ENCODE measurements at places on chromosomes 13 and 19. TPM values are rescaled to one million over a fixed set of nuclear protein-coding genes. Genes with fewer than 3 reads are reported as not detected.

GRCh38 chr13:106683179-106683578, 115.2 kb upstream of the ARGLU1 start:
- no peak for DNase-seq
- no peak overlapping the region for H3K4me3 ChIP-seq
- peaks cover 4% of the 10 kb centered on the region for H3K27me3 ChIP-seq
- H3K27ac ChIP-seq, result no peak overlapping the region

DNA sequence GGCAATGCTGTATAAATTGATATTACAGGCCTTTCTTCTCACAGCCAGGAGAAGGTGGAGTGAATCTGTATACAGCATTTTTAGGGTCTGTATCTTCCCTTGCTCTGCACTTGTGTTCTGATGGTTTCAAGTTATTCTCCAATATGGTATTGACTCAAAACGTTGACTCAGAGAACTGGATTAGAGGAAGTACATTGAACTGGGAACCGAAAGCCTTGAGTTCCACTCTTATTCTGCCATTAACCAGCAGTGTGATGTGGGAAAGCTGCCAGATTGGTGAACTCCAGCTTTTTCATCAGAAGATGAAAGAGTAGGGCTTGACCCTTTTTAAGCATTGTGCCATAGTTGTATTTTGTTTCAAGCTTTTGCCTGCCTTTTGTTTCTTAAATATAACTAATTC, 167.7 kb downstream of the SPRY2 start:
- DNase-seq, result no peak
- H3K27me3 ChIP-seq, result no peaks in the 10 kb centered on the region
- no peaks in the 10 kb centered on the region for H3K4me1 ChIP-seq
- no peak overlapping the region for H3K27ac ChIP-seq

DNA sequence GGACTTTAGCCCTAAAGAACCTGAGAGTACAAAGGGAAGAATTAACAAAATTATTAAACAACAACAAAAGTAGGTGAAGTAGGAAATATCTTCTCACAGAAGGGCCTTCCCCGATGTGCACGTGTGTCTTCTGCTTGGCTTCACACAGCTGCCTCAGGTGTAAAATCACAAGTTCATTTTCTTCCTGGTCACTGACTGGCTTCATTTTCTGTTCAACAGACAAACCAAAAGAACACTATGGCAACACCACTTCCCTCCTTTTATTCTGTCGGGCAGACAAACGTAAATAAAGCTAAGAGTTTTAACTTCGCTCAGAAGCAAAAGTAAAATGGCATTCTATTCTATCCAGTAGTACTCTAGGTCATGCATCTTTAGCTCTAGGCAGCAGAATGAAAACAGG, 140.9 kb downstream of the TBC1D4 start:
- DNase-seq, result no peak
- H3K36me3 ChIP-seq, result no peaks in the 10 kb centered on the region
- H3K27me3 ChIP-seq, result peaks cover 33% of the 10 kb centered on the region
- no peak overlapping the region for H3K4me3 ChIP-seq

DNA sequence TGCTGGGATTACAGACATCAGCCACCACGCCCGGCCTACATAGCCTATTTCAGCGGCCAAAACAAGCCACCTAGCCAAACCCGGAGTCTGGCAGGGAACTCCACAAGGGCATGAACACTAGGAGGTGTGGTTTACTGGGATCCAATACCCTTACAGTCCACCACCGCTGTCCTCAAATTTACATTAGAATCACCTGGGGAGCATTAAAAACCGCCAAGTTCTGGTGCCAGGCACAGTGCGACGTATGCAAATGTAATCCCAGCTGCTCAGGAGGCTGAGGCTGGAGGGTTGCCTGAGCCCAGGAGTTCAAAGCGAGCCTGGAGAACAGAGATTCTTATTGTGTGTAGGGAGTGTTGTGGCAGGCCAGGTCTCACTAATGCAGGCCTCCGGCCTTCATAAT, 4.2 kb upstream of the AP1M1 start:
- H3K4me1 ChIP-seq, result peaks cover 4% of the 10 kb centered on the region
- DNase-seq, result peak; percentile 59
- H3K36me3 ChIP-seq, result peaks cover 34% of the 10 kb centered on the region
- H3K27ac ChIP-seq, result no peak overlapping the region
- no peaks in the 10 kb centered on the region for H3K27me3 ChIP-seq

DNA sequence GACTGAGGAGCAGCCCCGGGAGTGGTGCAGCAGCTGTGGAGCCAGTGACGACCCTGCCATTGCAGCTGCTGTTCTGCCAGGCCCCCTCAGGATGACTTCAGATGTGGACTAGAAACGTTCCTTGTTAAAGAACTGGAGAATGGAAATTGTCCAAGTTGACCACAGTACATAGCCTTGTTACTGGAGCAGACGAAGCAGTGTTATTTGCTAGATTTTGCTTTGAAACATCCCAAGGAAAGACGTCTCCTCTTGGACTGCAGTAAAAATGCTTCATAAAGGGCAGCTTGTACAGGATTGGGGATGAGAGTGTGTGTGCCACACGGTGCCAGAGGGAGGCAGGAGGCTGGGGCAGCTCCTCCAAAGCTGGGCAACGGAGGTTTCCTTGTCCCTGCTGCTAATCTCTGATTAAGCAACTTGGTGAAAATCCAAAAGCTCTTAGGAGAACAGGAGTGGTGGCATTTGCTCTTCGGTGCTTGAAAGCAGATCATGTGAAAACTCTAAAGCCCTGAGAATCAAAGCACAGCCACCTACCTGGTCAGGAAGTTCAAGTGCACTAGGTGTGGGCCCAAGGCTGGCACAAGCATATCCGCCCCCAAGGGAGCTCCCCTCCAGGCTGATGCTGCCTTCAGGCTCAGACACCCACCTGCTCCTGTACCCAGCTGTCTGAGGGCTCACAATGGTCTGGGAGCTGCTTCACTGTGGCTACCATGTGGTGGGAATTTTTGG, 34.5 kb downstream of the SHISA2 start:
- no peak overlapping the region for H3K4me3 ChIP-seq
- no peaks in the 10 kb centered on the region for H3K36me3 ChIP-seq
- H3K4me1 ChIP-seq, result no peaks in the 10 kb centered on the region

DNA sequence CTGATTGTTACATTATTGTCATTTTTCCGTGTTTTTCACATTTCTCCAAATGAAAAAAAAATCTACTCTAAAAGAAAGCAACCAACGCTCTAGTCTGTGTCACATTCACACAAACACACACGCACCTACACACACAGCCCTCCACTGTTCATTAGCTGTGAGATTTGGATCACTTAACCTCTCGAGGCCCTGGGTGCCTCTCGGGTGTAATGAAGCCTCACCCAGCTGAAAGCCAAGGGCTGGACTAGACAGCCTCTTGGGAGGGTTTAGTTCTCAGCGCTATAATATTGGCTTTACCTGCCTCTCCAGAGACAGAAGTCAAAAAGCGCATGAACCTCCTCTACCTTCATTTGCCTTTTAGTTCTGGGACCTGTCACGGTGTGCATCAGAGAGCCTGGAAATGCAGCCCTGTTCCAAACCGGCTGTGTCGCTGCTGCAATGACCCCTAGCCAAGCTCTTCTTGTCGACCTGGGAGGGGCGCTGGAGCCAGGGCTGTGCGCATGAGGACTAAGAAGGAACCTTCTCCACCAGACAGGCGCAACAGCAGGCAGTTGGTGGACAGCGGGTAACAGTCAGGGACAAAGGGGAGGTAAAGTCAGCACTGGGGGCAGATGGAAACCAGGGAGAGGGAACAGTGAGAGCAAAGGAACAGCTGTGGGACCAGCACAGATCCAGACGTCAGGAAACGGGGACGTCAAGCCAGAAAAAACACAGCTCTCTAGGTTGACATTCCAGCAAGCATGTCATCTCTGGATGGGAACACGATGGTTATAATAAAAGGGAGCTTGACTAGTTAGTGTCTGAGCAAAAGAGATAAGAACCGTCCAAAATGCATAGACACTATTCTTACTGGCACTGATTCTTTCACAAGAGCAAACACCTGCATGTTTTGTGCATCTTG, 375.9 kb downstream of the EFNB2 start:
- no peaks in the 10 kb centered on the region for H3K36me3 ChIP-seq
- H3K27ac ChIP-seq, result no peak overlapping the region
- DNase-seq, result no peak
- no peak overlapping the region for H3K4me3 ChIP-seq
- no peaks in the 10 kb centered on the region for H3K27me3 ChIP-seq
- no peaks in the 10 kb centered on the region for H3K4me1 ChIP-seq

GRCh38 chr13:77250975-77251374, 75.9 kb downstream of the MYCBP2 start:
- H3K27ac ChIP-seq, result no peak overlapping the region
- no peaks in the 10 kb centered on the region for H3K4me1 ChIP-seq
- DNase-seq, result no peak
- no peaks in the 10 kb centered on the region for H3K27me3 ChIP-seq
- H3K4me3 ChIP-seq, result no peak overlapping the region
- H3K36me3 ChIP-seq, result peaks cover 3% of the 10 kb centered on the region

GRCh38 chr13:93284064-93284463, 57.5 kb downstream of the GPC6 start:
- H3K27ac ChIP-seq, result no peak overlapping the region
- no peaks in the 10 kb centered on the region for H3K4me1 ChIP-seq

DNA sequence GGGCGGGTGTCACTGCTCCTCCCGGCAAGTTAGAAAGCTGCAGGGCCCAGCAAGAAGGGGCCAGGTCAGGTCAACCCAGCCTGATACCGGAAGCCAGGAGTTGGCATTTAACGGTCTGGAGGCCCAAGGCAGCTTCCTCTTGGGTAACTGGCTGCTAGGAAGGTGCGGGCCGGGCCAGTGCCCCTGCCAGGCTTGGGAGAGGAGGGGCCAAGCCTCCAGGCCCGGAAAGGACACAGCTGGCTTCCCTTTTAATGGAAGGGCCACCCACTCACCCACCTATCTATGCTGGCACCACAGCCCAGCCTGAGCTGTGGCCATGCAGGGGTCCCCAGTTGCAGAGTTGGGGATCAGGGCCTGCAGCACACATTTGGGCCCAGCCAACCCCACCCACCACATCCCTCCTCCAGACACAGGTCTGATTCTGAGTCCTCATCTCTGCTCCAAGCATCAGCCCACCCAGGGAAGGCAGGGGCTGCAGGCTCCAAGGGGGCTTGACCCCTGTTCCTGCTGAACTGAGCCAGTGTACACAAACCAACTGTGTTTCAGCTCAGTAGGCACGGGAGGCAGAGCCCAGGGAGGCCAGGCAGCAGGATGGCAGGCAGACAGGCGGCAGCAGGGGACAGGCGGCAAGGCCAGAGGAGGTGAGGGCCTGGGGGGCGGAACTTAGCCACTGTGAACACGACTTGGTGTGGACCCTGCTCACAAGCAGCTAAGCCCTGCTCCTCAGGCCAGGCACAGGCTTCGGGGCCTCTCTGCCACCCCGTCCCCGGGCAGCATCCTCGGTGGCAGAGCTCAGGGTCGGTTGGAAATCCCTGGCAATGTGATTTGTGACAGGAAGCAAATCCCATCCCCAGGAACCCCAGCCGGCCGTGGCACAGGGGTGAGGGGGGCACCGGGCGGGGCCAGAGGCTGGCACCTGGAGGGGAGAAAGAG, 40.8 kb downstream of the ZSWIM4 start:
- DNase-seq, result peak; percentile 47
- no peaks in the 10 kb centered on the region for H3K36me3 ChIP-seq
- H3K27ac ChIP-seq, result no peak overlapping the region
- peaks cover under 1% of the 10 kb centered on the region for H3K4me1 ChIP-seq
- no peaks in the 10 kb centered on the region for H3K27me3 ChIP-seq
- no peak overlapping the region for H3K4me3 ChIP-seq

DNA sequence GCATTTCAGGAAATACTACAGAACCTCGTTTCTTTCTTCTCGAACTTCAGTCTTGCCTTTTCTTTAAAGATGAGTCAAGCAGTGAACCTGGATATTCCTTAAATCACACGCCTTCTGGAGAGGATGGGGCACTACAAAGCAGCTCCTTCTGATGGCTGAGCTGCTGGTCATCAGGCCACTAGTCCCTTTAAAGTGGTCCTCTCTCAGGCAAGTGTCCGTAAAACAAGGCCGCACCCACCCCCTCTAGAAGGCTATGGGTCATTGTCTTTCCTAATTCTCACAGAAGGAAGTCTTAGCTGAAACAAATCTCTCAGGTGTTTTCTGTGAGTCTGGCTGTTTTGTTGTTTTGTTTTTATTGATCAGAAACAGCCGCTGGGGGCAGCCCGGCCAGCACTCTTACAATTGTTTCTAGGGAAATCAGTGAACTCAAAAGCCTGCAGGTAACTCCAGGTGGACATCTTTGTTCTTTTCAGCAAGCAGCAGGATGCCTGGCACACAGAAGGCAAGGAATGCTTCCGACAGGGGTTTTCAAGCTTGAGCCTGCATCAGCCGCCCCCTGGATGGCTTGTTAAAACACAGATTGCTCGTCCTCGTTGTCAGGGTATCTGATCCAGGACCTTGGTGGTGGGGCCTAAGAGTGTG, 45.4 kb downstream of the MBNL2 start:
- no peak overlapping the region for H3K4me3 ChIP-seq
- peaks cover 17% of the 10 kb centered on the region for H3K4me1 ChIP-seq
- peak; percentile 88 for DNase-seq
- H3K36me3 ChIP-seq, result no peaks in the 10 kb centered on the region

DNA sequence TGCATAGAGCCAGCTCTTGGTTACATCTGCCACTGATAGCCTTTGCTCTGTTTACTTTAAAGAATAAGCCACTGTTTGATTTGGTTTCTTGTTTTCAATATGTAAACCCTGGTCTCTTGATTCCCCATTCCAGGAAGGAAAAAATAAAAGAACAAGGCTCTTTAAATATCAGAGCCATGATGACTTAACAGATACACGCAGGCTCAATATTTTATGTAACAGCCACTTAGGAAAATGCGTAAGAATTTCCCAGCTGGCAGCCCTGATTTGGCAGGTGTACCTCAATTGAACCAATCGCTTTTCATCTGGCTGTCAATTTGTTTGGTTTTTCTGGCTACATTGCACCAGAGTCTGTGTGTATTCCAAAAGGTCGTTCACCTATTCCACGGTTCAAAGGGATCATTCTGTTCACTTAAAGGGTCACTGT, 65.6 kb downstream of the IRS2 start:
- H3K4me3 ChIP-seq, result no peak overlapping the region
- H3K36me3 ChIP-seq, result no peaks in the 10 kb centered on the region
- H3K4me1 ChIP-seq, result peaks cover 10% of the 10 kb centered on the region
- peak; percentile 7 for DNase-seq

CPB2 gene
- total RNA-seq, result not detected

RFPL4AL1 gene
- total RNA-seq, result not detected

RXFP2 gene
- not detected for total RNA-seq

CYP2F1 gene
- total RNA-seq, result not detected

RAVER1 gene
- total RNA-seq, result 53.1 TPM

KANK2 gene
- 87.7 TPM for total RNA-seq

CEACAM21 gene
- total RNA-seq, result 0.51 TPM

All from endodermal cell (in vitro differentiated cells).